ENCODE measurements at places on chromosomes 3 and 15.

DNA sequence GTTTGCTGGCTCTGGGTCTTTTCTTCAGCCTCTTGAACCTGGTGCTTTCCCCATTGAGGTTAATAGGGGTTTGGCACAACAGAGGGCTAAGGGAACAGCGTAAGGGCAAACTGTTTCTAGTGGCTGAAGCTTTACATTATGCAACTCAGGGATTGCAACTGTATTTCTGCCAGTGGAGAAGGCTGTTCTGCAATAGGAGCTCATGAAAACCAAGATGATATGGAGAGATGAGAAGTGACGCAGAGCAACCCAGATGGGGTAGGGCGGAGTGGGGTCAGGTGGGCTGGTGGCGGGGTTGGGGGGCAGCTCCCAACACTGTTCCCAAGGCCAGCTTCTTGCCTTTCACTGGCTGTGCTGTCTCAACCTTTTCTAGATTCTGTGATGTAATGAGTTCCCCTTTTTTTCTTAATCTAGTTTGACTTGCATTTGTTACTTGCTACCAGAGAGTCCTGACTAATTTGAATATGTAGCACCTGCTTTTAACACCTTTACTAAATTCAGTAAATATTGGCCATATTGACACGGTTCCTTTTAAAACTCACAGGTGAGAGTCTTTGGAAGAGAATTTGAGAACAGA lies 7.2 kb downstream of the GXYLT2 start:
- no peak for DNase-seq

GRCh38 chr3:55816794-55817576 lies 329.9 kb upstream of the WNT5A start:
- no peak for DNase-seq

GRCh38 chr3:100348727-100349126 lies 14.2 kb downstream of the NIT2 start:
- no peak for DNase-seq

DNA sequence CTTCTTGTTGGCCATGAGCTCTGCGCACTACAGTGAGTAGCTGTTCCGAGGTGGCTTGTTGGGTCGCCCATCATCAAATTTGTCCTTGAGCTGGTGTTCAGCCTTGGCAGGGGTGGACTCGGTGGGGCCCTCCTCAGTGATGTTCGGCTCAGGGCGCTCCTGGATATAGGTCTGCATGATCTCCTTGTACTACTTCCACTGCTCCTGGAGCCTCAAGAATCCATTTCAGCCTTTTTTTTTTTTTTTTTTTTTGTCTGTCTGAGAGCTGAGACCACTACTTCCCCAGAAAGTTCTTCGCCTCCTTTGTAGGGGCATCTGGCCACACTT lies 39.3 kb upstream of the ARL8B start:
- no peak for DNase-seq

- DNase-seq, result peak; percentile 44
Measured at GRCh38 chr3:10426346-10427220, 78.8 kb downstream of the ATP2B2 start.

- DNase-seq, result no peak
Measured at GRCh38 chr3:192887047-192887446, 30.6 kb downstream of the MB21D2 start.

- no peak for DNase-seq
Measured at GRCh38 chr3:48451270-48451669, 4.7 kb downstream of the ATRIP start.

GRCh38 chr3:144102421-144102820 lies 130.8 kb downstream of the DIPK2A start:
- no peak for DNase-seq

DNA sequence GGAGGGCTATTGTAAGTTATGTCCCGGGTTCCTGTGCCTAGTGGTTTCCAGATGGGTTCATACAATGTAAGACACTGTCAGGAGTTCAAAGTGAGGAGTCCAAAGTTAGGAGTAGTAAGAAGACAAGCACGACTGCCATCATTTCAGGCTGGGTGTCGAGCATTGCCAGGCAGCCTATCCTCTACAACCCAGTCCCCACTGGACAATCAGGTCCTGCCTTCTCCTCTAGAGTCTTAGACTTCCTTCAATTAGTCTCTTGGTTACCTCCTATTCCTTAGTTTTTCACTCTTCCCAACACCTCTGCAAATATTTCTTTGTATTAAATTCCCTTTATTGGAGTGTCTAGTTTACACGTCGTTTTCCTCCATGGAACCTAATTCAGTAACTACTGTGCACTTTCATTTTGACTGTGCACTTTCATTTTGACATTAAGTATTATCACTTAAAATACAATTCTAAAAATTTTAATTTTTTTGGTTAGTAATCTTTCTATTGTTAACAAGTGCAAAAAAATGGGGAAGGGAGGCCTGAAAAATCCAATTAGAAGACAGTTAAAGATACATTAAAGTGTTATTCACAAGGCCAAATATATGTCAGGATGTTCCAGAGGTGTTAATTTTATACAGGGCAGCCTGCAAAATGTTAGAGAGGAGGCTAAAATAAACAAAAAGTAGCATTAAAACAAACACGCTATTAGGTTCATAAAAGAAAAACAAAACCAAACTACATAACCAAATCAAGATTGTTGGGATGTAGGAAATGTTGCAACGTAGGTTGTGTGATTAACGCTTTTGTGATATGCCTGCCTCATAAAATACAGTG lies 155.3 kb downstream of the TBL1XR1 start:
- no peak for DNase-seq

DNA sequence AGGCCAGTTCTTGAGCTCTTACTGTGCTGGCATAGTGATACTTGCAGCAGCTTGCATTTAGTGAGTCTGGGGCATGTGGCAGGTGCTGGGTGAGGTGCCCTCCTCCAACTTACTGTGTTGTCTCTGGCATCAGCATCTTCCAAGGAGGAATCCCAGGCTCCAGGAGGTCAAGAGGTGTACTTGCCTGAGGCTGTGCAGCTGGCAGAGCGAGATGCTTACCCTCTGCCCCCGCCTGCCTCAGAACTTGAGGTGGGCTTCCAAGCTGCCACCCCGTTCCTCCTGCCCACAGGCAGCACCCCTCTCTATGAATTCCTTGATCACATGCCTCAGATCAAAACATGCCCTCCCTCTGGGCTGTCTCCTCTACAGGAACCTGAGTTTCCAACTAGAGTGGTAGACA lies 86.0 kb downstream of the EEFSEC start:
- no peak for DNase-seq

GRCh38 chr15:69604072-69604411 lies 151.4 kb downstream of the RPLP1 start:
- no peak for DNase-seq

- DNase-seq, result no peak
Measured at GRCh38 chr3:170982733-170983132, 43.8 kb downstream of the SLC2A2 start.

- no peak for DNase-seq
Measured at GRCh38 chr3:88059380-88060170, 520 bp downstream of the ZNF654 start.

GRCh38 chr3:3765661-3766060 lies 33.6 kb upstream of the LRRN1 start:
- no peak for DNase-seq

DNA sequence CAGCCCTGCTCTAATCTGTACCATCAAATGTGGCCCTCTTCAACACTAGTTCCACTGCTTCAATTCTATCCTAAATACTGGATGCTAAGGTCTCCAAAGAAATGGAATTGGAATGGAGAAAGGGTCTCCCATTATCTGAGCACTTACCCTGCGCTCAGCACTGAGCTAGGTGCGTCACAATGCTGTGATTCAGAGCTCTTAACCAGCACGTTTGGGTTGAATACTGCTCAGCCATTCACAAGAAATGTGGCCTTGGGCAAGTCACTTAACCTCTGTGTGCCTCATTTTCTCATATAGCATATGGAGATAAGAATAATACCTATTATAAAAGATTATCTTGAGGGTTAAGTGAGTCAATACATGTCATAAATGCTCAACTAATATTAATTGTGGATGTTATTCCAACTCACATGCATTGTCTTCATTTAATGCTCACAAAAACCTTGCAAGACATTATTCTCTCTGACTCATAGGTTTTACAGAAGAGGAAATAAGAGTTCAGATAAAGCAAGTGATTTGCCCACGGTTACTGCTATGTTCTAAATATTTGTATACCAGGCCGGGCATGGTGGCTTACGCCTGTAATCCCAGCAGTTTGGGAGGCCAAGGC lies 27.4 kb upstream of the SRGAP3 start:
- no peak for DNase-seq

- no peak for DNase-seq
Measured at GRCh38 chr3:98800401-98800800, 37.3 kb downstream of the ST3GAL6 start.

- peak; percentile 53 for DNase-seq
Measured at GRCh38 chr3:69250014-69250413, 127.6 kb upstream of the LMOD3 start.

DNA sequence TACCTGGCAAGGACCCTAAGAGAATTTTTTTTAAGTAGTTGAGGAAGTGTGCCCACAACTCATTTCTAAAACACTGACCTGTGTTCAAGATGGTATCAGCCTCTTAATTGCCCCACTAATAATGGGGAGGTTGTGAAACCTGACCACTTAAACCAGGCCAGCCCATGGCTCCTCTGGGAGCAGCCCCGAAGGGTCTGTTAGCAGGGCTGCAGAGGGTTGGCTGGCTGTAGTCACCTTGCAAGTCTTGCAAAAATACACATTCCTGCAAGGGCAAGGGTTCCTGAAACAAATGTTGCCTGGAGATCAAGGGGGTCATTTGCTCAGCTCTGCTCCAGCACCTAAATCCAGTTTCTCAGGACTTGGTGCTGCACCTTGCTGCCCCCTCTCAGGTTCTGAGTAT lies 3.2 kb downstream of the IL17RD start:
- no peak for DNase-seq

DNA sequence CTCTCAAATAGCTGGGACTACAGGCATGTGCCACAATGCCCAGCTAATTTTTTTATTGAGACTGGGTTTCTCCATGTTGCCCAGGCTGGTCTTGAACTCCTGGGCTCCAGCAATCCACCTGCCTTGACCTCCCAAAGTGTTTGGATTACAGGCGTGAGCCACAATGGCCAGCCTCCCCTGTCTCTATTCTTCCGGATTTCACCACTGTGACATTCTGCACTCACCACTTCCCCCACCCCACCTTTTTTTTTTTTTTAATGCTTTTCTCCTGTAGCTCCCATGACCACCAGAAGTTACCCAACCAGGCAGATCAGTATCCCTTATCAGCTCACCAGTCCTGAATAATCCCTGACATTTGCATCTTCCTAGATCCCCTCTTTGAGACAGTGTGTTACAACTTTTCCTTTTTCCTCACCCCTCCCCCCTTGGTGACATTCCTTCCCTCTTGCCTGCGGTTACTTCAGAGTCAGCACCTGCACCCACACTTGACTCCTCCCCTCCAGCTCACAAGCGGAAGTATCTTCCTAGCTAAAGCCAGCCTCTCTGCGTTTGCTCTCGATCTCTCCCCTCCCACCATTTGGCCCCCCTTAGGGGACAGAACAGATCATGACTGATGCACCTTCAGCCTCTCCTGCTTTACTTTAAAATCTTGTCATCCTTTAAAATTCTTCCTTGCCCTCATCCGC lies 13.5 kb upstream of the ZNF592 start:
- DNase-seq, result peak; percentile 42

- DNase-seq, result no peak
Measured at GRCh38 chr3:138367911-138368310, 19.5 kb downstream of the MRAS start.

- peak; percentile 73 for DNase-seq
Measured at GRCh38 chr3:178494386-178494785, 41.9 kb upstream of the KCNMB2 start.

- DNase-seq, result peak; percentile 81
Measured at GRCh38 chr3:160130950-160131349, 94.3 kb upstream of the C3orf80 start.

- no peak for DNase-seq
Measured at GRCh38 chr15:64614519-64614918, 154.1 kb downstream of the ZNF609 start.

GRCh38 chr3:111919370-111920065 lies 59.3 kb upstream of the ABHD10 start:
- no peak for DNase-seq

DNA sequence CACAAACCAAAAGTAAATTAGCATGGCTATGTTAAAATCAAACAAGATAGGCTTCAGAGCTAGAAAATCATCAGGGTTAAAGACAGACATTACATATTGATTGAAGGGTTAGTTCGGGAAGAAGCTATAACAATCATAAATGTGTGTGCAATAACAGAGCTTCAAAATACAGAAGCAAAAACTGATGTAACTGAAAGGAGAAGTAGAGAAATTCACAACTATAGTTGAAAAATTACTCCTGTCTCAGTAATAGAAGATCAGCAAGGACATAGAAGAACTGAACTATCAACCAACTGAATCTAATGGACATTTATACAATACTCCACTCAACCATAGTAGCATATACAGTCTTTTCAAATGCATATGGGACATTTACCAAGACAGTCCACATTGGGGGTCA lies 59.4 kb downstream of the MCTP2 start:
- DNase-seq, result no peak

DNA sequence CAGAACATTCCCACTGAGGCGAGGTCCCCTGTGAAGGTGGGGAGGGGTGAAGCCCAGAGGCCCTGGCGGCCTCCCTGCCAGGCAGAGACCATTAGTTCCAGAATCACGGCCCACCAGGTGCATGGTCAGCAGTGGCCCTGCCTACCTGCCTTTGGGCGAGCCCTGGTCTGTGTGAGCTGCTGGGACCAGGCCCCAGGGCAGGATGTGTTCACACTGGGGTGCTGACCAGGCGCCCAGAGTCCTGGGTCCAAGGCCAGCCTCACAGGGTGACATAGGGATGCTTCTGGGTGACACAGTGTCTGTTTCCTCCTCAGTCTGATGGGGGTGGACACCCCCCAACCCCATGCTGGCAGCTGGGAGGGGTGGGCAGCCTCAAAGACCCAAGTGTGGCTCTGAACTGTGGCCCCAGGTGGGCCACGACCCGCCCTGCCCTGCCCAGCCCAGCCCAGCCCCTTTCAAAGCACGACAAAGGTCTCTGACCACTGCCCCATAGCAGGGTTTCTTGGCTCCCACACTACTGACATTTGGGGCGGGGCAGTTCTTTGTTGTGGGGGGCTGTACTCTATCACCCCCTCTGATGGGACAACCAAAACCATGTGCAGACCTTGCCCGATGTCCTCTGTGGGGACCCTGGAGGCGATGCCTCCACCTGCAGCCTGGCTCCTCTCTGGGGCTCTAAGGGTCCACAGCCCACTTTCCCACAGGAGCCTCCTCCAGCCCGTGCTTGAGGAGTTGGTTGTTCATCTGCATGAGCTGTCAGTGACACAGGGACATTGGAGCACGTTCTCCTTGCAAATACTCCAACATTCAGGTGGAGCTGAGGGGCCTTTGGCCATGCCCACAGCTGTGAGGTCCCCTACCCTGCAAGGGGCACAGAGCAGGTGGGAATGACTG lies 44.8 kb upstream of the SLC41A3 start:
- DNase-seq, result no peak

DNA sequence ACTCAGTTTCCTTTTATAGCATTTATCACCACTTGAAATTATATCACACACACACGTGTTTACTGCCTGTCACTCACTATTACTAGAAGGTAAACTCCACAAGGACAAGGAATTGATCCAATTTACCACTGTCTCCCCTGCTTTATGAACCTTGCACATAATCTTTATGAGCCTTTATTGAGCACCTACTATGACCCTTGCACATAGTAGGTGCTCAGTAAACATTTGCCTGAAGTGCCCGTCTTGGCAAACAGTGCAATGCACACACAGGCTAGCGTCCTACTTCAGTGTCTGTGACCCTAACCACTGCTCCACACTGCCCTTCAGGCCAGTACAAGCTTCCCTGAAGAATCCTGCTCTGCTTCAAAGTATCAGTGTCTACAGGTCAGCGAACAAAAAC lies 237.7 kb upstream of the TMC3 start:
- DNase-seq, result no peak
